ENCODE measurements at places on chromosomes 7 and 10.

DNA sequence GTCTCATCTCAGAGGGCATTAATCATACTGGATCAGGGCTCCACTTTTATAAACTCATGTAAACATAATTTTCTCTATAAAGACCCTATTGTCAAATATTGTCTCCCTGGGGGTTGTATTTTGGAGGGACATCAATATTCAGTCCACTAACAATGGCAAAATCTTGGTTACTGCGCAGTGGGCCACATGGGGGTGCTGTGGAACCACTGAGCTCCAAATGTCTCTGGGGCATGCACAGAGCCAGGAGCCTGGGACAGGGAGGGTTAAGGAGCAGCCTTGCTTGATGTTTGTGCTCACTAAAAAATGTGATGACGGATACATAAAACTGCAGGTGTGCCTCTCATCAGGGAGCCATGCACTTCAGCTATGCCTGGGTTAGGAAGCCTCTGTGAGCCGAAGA lies 62.1 kb upstream of the PRSS58 start:
- DNase-seq: peak; percentile 52

DNA sequence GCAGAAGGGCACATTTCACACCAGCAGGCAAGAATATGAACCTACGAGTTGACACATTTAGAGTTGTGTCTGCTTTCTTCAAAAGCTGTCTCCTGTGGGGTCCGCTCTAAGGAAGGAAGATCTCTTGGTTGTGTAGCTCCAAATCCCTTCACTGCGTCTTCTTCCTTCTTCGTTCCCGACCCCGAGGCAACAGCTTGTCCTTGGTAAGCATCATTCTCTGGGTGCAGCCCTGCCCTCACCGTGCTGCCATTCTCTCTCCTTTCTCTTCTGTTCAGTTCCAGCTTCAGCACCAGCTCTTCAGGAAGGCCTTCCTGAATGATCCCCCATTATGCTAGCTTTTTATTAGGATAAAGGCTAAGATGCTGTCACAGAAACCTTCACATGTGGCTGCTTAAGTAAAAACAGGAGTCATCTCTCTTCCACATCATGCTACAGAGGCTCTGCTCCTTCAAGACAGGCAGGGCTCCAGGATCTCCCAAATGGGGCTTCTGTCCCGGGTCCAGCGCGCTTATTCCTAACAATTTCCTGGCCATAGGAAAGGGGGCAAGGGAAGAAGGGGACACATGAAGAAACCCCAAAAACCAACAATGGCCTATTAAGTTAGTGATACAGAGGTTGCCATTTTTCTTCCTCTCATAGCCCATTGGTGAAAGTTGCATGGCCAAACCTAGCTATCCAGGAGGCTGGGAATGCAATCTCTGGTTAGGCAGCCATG lies 52.2 kb upstream of the SHH start:
- DNase-seq: no peak

GRCh38 chr7:483656-484355 lies 35.8 kb downstream of the PDGFA start:
- DNase-seq: no peak

DNA sequence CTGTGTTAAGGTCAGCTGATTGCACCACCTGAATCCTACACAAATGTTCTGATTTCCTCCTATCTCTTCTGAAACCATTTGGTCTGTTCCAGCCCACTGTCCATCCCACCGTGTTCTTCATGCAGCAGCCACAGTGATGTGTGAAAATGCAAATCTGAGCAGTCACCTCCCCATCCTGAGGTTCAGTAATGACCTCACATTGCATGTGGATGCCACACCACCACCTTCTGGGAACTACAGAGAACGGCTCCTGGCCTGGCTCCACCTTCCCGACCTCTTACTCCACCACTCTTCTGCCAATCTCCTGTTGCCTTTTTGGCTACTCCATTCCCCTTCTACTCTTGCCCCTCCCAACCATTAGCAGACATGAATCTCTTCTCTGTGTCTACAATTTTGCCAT lies 244.4 kb downstream of the TNS3 start:
- DNase-seq: no peak

- DNase-seq: no peak
Measured at GRCh38 chr7:25722856-25723255, 429.1 kb upstream of the NFE2L3 start.

- DNase-seq: no peak
Measured at GRCh38 chr10:51999096-51999495, 299.7 kb upstream of the CSTF2T start.

GRCh38 chr7:74289659-74290552 lies 699 bp downstream of the CLIP2 start:
- peak; percentile 6 for DNase-seq

- DNase-seq: no peak
Measured at GRCh38 chr7:158067931-158068482, 519.6 kb downstream of the PTPRN2 start.

DNA sequence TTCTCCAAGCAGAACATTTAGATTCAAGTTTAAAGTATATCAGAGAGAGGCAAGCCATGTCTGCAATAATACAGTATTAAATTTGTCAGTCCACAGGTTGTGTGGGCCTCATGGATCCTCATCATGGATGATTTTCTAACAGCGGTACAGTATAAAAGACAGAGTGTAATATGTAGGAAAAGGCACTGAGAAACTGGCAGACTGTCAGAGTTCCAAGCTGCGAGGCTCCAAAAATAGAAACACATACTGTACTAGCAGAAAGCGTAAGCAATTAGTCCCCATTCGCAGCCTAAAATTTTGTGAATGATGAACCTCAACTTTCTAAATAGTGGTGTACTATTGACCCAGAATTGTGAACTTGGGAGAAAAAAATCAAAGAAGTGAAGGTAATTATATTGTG lies 933.3 kb downstream of the XPNPEP1 start:
- no peak for DNase-seq

DNA sequence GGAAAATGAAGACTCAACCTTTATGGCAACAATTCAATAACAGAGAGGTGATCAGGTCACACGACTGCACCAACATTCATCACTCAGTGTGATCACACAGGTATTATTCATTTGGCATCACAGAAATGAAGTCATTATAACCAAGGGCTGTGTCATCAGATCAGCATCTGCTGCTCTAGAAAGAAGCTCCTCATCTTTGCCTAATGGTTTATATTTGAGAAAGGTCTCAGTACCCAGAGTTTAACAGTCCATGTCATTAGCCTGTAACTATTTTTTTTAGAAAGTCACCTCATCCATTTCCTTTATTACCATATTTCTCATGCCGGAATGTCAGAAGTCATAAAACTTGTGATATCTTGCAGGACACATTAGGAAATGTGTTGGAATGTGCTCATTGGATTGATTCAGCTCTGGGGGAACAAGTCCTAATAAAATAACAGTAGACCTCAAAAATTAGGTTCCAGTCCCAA lies 45.1 kb upstream of the PRKG1 start:
- DNase-seq: no peak

- no peak for DNase-seq
Measured at GRCh38 chr7:1767524-1767923, 97.4 kb downstream of the ELFN1 start.

DNA sequence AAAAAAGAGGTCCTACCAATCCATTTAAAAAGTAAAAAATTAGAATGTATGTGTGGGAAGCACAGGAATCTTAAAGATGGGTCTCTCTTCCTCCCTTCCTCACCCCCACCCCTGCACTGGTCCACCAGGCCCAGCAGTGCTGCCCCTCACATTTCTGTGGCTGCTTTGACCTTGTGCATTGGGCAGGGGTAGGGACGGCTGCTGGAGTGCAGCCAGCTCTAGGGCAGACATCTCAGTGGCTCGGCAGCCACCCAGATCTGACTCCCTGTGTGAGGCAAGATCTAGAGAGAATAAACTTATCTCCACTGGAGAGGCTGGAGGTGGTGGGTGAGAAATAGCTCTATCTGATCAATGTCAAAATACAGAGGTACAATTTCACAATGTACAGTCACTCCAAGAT lies 6.7 kb downstream of the FAM180A start:
- no peak for DNase-seq

- no peak for DNase-seq
Measured at GRCh38 chr7:108059526-108059925, 56.6 kb upstream of the LAMB1 start.

GRCh38 chr10:99555371-99555770 lies 22.6 kb downstream of the NKX2-3 start:
- no peak for DNase-seq

GRCh38 chr7:90272242-90272641 lies 27.3 kb downstream of the CFAP69 start:
- no peak for DNase-seq

GRCh38 chr10:45420453-45421192 lies 46.6 kb downstream of the ALOX5 start:
- peak; percentile 85 for DNase-seq

- DNase-seq: no peak
Measured at GRCh38 chr10:128908099-128908498, 558.9 kb upstream of the MGMT start.

- no peak for DNase-seq
Measured at GRCh38 chr7:35676211-35676610, 18.7 kb downstream of the HERPUD2 start.

DNA sequence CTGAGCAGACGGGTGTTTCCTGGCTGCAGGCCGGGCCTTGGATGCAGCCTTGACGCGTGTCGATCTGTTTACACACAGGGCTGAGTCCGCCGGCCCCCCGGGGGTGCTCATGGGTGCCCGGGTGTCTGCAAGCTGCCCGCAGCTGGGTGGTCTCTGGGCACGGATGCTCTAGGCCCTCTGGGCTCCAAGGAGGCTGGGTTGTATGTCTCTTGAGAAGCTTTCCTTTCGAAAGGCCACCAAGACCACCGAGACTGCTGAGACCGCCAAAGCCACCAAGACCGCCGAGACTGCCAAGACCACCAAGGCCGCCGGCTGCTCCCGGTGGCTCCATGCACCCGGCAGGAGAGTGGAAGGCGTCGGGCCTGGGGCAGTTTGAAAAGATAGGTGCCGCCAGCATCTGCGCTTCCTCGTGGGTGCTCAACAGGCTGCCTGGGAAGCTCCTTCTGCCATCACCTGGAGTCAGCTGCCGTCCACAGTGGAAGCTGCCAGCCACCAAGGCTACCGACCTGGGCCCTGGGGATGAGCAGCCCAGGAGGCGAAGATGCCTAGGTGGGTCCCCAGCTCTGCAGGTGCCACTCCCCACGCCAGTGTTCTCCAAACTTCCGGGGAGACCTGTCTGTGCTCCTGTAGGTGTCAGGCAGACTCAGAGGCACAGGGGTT lies 121.1 kb downstream of the INPP5A start:
- no peak for DNase-seq

DNA sequence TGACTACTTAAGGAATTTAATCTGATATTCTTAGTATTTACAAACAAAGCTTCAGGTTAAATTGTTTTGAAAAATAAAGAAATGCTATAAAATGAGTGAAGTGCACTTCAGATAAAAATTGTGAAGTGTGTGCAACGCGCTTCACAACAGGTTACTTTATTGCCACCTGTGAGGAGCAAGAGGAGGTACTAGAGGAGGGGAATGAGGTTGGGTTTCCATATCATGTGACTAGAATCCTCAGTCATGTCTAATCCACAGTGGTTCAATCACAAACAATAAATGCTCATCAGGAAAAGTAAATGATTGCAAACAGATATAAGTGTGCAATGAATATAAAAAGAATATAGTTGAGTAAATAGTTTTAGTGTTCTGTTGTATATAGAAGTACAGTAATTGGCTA lies 34.5 kb upstream of the CD36 start:
- no peak for DNase-seq

- DNase-seq: no peak
Measured at GRCh38 chr7:149736478-149737360, 36.7 kb downstream of the ZNF467 start.

- DNase-seq: no peak
Measured at GRCh38 chr10:112793202-112793921, 156.7 kb upstream of the TCF7L2 start.

GRCh38 chr10:61321041-61321857 lies 131.9 kb downstream of the TMEM26 start:
- no peak for DNase-seq

DNA sequence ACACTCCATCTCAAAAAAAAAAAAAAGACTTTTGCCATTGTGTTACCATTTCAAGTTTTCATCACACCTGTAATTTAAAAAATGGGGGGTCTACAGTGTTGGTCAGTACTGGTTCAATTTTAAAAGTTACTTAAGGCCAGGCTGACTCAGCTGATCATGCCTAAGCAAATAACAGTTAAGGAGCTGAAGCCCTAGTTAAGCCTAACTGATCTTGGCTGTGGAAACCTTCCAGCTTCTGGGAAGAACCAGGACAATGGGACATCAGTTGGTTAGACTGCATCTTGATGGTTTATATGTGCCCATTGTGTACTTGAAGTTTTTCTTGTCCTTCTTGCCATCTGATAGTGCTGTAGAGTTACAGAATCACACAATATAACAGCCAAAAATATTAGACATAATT lies 26.7 kb downstream of the VCL start:
- DNase-seq: no peak

- DNase-seq: no peak
Measured at GRCh38 chr7:13945670-13946069, 43.8 kb downstream of the ETV1 start.

GRCh38 chr7:49763791-49764190 lies 9.6 kb upstream of the VWC2 start:
- no peak for DNase-seq

GRCh38 chr7:156820445-156821063 lies 72.4 kb downstream of the LMBR1 start:
- DNase-seq: no peak

- DNase-seq: no peak
Measured at GRCh38 chr7:152931633-152932032, 172.1 kb downstream of the ACTR3B start.

GRCh38 chr7:132072873-132073272 lies 503.4 kb downstream of the PLXNA4 start:
- DNase-seq: no peak

DNA sequence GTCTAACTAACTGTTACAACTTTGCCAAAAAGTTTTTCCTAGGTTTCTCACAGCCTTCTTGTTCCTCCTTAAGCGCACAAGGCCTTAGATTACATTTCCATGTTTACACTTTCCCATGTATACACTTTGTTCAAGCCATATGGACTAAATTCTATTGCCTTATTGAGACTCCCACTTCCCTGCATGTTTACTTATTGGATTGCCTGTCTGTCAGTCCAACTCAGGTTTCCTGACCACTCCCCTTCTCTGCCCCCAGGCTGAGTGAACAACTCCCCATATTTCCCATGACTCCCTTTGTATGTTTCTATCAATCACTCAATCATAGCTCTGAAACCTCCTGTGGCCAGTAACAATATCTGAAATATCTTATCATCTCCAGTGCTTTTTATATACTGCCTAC lies 43.0 kb downstream of the SLC25A40 start:
- DNase-seq: no peak

Data from CD4-positive, alpha-beta T cell treated with Interleukin-4 for 4 hours (primary cell).